Activated CD4-positive, alpha-beta T cell treated with anti-CD3 and anti-CD28 coated beads, Interleukin-2, amount 10 ng/mL, durations not matched to agents 7 days and 5 days (primary cell): ENCODE measurements at places on chromosomes 6 and 20. TPM values are rescaled to one million over a fixed set of nuclear protein-coding genes. Genes with fewer than 3 reads are reported as not detected.

HLA-DRA gene
- total RNA-seq = 73.7 TPM

NKX2-4 gene
- total RNA-seq = not detected

SNAP25 gene
- not detected for total RNA-seq

PEX3 gene
- total RNA-seq = 16.9 TPM

TMEM217 gene
- 0.92 TPM for total RNA-seq

ZC3H12D gene
- 16.5 TPM for total RNA-seq

ZNF512B gene
- 19.3 TPM for total RNA-seq

IMPG1 gene
- not detected for total RNA-seq

LY6G6F gene
- total RNA-seq = not detected

PET117 gene
- 14.0 TPM for total RNA-seq

CST9L gene
- total RNA-seq = not detected

FAM209B gene
- 0.89 TPM for total RNA-seq

GRCh38 chr6:120587381-120587780, 746.9 kb downstream of the TBC1D32 start:
- no peak for DNase-seq

GRCh38 chr6:158068893-158069799, 87.5 kb downstream of the SYNJ2 start:
- DNase-seq = no peak

DNA sequence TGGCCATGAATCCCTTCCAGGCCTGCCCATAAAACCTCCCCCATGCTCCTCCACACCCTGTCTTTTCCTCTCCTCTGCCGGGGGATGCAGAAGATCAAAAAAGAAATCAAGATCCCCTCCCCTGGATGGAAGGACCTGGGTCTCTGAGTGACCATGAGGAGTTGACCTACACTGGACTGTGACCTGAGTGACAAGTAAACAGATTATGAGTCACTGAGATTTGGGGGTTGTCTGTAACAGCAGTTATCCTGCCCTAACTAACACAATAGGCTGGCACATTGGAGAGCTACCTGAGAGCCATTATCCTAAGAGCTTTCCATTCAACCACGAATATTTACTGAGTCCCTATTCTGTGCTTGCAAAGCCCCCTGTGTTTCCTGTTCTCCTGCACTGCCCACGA, 28.4 kb upstream of the SIRPA start:
- DNase-seq = no peak

DNA sequence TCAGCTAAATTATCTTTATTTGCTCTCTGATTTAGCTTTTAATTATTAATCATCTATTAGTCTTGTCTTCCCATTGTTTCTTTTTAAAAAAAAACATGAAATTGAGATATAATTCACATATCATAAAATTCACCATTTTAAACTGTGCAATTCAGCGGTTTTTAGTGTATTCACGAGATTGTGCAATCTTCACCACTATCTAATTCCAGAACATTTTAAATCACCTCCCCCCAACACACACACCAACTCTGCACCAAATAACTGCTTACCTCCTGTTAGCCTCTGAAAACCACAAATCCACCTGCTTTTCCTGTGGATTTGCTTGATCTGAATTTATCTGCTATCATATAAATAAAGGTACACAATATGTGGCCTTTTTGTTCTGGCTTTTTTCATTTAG, 8.8 kb upstream of the ABRACL start:
- DNase-seq = no peak

DNA sequence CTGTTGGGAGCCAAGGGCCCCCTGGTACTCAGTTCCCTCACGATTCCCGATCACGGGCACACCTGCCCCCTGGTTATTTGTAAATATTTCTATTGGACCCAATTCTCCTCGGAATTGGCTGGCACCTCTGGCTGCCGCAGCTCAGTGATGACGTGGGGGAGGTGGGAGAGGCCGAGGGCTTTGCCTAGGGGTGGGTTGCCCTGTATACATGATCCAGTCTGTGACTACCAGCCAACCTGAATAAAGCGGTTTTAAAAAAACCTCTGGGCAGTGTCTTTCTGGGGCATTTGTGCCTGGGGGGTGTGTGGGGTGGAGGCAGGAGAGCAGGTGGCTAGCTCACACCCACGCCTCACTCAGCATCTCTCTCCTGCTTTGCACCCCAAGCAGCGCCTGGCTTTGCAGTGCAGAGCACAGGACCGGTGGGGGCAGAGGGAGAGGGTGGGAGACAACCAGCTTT, 42.2 kb downstream of the VSTM2L start:
- no peak for DNase-seq

GRCh38 chr6:2942914-2943563, 28.3 kb downstream of the SERPINB6 start:
- DNase-seq = no peak

GRCh38 chr6:97462938-97463598, 180.1 kb upstream of the MMS22L start:
- no peak for DNase-seq

GRCh38 chr6:6714953-6715352, 126.4 kb downstream of the LY86 start:
- no peak for DNase-seq

GRCh38 chr20:47493963-47494293, 7.8 kb upstream of the NCOA3 start:
- no peak for DNase-seq

DNA sequence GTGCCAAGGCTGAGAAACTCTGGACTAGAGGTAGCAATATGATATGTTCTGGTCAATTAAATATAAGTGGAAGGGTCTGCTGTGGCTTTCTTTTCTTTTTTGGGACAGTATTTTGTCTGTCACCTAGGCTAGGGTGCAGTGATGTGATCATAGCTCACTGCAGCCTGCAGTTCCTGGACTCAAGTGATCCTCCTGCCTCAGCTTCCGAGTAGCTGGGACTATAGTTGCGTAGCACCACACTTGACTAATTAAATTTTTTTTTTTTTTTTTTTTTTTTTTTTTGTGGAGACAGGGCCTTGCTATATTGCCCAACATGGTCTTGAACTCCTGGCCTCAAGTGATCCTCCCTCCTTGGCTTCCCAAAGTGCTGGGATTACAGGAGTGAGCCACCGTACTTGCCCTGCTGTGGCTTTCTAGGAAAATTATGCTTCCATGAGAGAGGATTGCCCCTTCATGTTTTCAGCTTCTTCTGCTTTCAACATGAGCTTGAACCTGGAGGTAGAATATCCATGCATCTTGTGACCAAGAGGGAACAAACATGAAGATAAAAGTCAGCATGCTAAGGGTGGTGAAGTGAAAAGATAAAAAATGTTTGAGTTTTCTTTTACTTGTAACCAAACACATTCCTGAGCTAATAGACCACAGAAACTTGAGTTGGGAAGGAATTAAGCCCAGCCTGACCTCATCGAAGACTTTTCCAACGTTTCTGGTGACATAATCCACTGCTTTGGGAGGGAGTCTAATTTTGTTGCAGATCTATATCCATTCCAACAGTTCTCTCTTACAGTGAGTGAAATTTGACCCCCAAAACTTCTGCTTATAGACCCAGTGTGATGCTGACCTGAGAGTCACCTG, 75.1 kb downstream of the CARMIL1 start:
- no peak for DNase-seq

DNA sequence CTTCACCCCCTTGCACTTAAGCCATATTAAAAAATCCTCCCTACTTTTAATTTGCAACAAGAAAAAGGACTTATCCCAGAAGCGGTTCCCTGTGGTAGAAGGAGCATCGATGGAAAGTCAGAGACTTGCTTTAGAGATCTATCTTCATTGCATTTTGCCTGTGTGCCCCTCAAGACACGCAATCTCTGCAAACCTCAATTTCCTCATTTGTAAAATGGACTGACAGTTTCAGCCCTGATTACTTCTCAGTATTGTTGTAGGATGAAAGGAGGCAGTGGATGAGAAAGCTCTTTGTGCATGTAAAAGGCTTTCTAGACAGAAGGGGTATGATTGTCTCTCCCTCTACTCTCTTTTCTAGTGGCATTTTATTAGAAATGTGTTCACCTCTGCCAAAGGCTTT, 410.2 kb downstream of the CDC5L start:
- no peak for DNase-seq

DNA sequence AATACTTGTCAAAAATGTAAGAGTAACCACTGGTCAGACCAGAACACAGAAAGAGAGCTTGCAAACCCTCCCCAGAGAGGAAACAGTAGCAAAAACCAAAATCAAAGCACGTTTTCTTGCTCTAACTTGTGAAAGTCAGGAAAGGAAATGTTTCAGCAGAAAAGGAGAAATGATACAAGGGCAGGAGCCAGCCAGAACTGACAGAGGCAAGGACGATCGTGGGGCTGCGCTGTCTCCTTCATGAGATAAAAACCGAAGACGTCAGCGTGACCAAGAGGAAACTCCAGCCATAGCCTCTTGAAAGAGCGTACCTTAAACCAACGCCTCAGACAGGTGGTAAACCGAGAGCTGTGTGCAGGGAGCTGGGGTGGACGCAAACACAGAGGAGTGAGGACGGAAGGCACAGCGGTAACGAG, 27.5 kb downstream of the LAMA5 start:
- DNase-seq = no peak

DNA sequence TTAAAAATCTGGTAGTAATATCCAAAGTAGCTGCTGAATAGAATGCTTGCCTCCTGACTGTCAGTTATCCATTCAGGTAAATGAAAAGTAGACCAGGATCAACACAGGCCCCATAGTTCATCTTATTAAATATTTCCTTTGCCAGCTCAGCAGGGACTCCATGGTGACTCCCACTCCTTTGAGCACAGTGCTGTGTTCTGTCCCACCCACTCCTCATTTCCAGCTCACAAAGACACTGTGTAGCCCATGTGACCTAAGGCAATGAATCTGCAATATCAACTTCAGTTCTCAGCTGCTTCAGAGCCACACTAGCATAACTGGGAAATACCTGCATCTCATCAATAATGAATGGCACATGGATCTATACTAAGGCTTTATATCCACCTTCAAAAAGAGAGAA, 189.5 kb upstream of the MANEA start:
- no peak for DNase-seq

DNA sequence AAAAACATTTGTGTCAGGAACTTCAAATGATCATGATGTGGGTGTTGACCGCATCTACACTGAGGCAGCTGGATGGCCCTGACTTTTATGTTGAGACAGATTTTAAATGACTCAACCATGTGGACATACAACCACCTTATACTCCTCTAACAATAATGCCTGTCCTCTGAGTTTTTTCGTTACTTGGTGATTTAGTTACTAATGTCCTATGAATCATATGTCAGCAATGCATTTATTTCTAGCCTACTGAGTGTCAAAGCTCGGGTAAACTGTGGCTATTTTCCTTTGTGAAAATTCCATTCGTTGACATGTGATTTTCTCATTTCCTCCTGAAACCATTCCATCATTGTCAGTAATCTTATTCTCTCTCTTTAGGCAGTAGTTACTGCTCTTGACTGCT, 38.9 kb upstream of the NKX2-4 start:
- no peak for DNase-seq

GRCh38 chr6:104613416-104614001, 246.2 kb downstream of the HACE1 start:
- no peak for DNase-seq

- DNase-seq = peak; percentile 42
Observed at GRCh38 chr6:89357390-89357789, 4.9 kb upstream of the UBE2J1 start.

DNA sequence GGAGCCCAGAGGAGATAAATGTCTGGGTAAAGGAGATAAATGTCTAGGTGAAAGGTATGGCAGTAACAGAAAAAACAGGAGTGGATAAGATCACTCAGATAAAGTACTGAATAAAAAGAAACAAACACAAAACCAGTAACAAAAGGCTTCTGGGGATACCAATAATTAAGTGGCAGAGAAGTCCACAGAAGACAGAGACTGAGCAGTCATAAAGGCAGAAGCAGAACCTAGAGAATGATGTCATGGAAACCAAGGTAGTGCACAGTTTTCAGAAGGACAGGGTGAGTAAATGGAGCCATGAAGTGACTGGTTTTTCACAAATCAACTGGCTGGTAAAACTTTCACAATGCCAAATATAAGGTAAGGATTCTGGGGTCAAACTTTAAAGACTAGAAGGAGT, 80.9 kb upstream of the PLN start:
- no peak for DNase-seq

- no peak for DNase-seq
Observed at GRCh38 chr6:111731456-111732195, 125.9 kb upstream of the TRAF3IP2 start.

DNA sequence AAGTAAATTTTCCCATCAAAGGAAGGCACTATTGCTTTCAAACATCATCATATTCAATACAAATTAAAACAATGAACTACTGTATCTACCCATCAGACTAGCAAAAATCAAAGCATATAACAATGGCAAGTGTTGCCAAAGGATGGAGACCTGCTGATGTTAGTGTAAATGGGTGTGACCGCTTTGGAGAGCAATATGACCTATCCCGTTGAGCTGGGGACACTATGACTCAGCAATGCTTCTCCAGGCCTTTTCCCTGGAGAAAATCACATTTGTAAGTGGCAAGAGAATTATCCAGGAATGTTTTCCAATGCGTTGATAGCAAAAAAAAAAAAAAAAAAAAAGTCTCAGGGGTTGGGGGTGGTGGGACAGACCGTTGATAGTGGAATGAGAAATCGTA, 46.1 kb downstream of the PHACTR3 start:
- DNase-seq = no peak

- no peak for DNase-seq
Observed at GRCh38 chr6:54879188-54879985, 32.8 kb downstream of the FAM83B start.

GRCh38 chr6:109441069-109441816, 719 bp downstream of the SMPD2 start:
- DNase-seq = peak; percentile 39

- no peak for DNase-seq
Observed at GRCh38 chr6:167331565-167331964, 6.7 kb downstream of the TTLL2 start.

DNA sequence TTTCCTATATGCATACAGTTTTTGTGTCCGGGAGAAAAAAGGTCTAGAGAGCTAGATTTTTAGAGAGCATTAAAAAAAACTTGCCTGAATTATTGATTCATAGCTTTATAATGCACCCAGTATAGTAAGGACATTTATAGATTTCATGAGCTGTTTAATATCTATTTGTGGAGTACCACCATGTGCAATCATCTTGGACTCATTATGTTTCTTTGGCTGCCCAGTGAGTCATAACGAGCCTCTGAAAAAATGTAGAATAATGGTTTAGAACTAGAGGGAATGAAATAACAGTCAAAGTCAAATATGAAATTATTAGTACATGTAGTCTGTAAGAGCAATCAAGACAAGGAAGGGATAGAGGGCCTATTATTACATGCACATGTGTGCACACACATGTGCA, 350.0 kb downstream of the CD83 start:
- no peak for DNase-seq

- DNase-seq = no peak
Observed at GRCh38 chr20:10347086-10347880, 86.7 kb downstream of the MKKS start.

GRCh38 chr6:6328451-6328850, 8.0 kb upstream of the F13A1 start:
- no peak for DNase-seq

- no peak for DNase-seq
Observed at GRCh38 chr20:42095221-42095620, 477.0 kb upstream of the CHD6 start.
